Colonic mucosa (tissue), 4 donors: ENCODE measurements at places on chromosomes 11 and 22.

GRCh38 chr11:69922596-69923111, 103.4 kb upstream of the FGF3 start:
- no peak for DNase-seq

DNA sequence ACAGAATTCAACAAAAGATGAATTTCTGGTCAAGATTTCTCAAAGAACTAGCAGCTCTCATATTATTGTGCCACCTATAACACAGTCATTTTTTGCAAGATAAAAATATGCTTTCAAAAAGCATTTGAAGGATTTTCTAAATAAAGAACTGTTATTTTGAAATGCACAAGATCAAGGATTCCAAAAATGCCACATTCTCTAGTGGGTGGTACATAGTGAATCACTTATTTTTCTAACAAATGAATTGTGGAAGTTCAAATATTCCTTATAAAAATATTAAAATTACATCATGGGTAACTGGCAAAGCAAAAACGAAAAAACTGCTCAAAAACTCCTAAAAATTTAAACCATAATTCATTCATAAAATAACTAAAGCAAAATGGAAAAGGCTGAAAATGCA, 2.1 kb downstream of the RNF141 start:
- DNase-seq: no peak

DNA sequence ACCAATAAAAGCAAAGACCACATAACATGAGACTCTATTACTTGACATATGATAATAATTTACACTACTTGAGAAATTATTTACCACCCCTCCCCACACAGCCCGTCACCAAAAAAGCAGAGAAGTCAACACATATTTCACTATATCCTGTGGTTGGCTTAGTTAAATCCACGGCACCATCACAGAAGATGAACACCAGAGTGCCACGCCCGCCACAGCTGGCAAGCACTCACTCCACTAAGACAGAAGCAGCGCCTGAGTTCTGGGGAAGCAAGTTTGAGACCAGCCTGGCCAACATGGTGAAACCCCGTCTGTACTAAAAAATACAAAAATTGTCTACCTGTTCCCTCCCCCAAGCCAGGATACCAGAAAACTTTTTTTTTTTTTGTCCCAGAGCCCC, 53.1 kb downstream of the PACSIN2 start:
- no peak for DNase-seq

GRCh38 chr11:126624506-126624905, 269.0 kb downstream of the ST3GAL4 start:
- DNase-seq: no peak

DNA sequence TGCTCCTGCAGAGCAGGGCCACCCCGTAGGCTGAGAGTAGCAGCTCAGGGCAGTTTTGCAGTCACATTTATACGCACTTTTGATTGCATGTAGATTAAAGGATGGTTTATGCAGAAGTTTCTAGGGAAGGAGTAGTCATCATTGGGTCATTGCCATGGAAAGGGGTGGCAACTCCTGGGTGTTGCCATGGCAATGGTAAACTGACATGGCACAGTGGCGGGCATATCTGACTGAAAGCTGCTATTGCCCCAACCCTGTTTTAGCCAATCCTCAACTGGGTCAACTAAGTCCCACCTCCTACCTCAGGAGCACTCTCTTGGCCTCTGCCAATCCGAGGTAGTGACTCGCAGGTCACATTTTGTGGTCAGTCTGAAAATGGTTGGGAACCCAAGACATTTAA, 2.4 kb upstream of the ARSA start:
- DNase-seq: no peak

GRCh38 chr11:131624531-131624930, 254.1 kb downstream of the NTM start:
- DNase-seq: no peak

GRCh38 chr11:121321614-121322243, 29.2 kb downstream of the SC5D start:
- DNase-seq: peak; percentile 55

- DNase-seq: no peak
Measured at GRCh38 chr11:23723861-23724260, 773.0 kb upstream of the LUZP2 start.

GRCh38 chr11:133996671-133997070, 39.9 kb upstream of the IGSF9B start:
- DNase-seq: no peak

DNA sequence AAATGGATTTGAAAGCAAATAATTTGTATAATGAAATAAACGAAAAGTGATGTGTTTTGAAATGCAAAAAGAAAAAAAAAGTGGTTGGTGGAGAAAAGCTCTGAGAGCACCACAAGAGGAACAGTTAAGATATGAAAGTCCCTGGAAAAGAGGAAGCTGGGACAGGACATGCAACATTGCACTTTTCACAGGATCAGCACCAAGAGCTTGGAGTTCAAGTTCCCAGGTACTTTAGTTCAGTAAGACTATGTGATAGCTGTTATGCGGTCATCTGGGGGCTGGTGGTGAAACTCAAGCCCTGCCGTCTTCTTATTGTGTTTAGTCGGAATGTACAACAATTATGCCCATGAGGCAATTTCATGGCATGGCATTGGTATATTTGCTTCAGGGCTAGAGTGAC, 17.1 kb upstream of the MS4A4A start:
- DNase-seq: no peak

DNA sequence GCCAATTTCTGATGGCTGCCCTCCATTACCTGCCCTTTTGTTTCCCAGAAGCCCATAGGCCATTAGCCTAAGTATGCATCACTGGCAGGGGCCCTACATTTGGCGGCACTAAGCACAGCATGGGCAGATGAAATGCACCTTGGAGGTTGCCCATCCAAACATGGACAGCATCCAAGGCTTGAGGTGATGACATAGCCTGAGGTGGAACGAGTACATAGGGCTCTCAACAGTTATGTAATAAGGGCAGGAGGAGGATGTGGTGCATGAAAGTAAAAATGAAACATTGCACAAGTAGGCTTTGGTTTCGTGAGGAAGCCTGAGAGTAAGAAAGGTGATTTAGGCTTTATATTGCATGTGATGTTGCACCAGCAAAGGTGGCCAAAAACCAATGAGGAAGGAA, 148.1 kb downstream of the FAM76B start:
- no peak for DNase-seq

DNA sequence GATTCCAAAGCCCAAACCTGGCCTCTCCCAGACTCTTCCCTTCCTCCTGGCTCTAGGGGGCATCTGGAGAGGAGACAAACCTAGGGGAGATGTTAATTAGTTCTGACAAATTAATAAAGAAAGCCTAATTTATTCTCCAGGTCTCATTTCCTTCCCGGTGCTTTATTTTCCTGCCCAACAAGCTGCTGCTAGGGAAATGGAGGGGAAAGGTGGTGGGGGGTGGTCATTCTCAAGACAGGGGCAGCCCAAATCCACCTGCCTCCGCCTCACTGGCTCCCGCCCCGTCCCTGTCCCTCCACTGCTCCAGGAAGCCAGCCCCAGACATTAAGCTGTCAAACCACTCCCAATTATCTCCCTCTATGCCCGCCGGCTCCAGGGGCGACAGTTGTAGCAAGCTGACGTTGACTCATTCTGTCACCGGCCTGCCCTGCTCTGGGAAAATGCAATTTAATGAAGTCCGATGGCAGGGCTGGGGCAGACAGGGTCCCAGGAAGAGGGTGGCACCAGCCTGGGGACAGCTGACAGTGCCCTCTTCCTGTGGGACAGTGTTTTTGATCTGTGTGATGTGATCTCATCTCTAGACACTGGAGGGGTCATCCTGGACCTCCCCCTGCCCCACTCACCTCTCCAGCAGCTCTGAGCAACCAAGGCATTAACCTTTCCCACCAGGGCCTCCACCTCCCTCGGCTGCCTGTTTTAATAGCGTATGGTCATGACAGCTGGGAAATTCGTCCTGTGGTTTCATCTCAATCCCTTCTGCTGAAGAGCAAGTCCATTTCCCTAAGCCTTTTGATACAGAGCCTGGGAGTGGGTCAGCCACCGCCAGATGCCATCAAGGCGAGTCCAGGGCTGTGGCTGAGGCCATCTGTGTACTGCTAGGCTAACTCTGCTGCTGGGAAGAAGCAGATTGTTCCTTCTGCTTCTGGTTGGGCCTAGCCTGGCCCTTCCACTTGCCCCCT, 27.1 kb downstream of the NECTIN1 start:
- DNase-seq: no peak

DNA sequence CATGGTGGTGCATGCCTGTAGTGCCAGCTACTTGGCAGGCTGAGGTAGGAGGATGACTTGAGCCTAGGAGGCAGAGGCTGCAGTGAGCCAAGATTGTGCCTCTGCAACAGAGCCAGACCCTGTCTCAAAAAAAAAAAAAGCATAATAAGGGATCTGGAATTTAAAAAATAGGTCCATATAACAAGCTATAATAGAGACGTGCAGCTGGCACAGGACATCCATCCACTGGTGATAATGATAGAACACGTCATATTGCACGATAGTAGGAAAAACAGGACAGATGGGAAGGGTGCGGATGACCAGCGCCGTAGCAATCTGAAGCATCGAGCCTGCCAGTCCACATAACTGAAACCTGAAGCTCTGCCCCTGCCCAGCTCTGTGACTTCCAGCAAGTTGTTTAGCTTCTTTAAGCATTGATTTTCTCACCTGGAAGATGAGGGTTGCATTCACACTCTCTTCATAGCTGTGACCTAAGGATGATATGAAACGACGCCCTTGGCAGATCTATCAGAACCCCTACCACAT, 60.3 kb upstream of the PRODH start:
- no peak for DNase-seq

GRCh38 chr22:45790401-45790800, 118.8 kb downstream of the ATXN10 start:
- DNase-seq: no peak

- peak; percentile 46 for DNase-seq
Measured at GRCh38 chr11:131867457-131868257, 497.2 kb downstream of the NTM start.

DNA sequence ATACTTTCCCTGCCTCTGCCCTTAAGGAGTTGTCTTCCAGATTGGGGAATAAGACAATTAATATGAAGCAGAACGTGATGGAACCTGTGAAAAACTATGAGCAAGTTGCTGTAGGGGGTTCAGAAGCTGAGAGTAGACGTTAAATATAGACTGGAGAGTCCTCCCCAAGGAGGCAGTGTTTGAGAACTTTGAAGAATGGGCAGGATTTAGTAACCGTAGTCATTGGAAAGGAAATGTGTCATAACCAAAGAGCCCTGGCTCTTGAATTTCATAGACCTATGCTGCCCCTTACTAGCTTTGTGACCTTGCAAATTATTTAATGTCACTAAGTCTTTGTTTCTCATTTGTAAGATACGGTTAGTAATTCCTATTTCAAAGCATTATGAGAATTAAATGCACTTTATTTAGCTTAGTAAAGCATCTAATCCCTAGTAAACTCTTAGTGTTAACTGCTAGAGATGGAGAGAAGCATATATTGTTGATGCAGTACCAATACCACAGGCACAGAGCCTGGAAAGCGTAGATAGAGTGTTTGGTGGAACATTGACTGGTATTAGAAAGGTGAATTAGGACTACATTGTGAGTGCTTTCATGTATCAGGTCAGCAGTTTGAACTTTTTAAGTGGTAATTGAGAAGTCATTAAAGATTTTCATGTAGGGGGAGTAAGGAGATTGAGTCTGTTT, 54.1 kb downstream of the MCAM start:
- no peak for DNase-seq

- peak; percentile 80 for DNase-seq
Measured at GRCh38 chr11:64787526-64788320, 9.4 kb upstream of the SF1 start.

DNA sequence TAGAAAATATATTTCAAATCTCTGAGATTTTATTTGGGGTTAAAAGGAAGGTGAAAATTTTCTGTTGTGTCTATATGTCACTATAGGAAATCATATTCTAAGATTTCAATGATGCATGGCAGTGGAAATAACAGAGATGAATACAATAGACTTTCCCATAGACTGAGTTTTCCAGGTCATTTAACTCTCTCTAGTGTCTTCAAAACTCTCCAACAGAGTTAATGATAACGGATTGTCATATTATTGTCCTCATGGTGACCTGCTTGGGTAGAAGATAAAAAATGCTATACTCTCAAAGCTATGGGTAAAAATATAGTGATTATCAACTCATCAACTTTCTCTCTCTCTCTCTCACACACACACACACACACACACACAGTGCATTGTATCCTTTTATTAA, 312.9 kb downstream of the CNTN5 start:
- DNase-seq: no peak

DNA sequence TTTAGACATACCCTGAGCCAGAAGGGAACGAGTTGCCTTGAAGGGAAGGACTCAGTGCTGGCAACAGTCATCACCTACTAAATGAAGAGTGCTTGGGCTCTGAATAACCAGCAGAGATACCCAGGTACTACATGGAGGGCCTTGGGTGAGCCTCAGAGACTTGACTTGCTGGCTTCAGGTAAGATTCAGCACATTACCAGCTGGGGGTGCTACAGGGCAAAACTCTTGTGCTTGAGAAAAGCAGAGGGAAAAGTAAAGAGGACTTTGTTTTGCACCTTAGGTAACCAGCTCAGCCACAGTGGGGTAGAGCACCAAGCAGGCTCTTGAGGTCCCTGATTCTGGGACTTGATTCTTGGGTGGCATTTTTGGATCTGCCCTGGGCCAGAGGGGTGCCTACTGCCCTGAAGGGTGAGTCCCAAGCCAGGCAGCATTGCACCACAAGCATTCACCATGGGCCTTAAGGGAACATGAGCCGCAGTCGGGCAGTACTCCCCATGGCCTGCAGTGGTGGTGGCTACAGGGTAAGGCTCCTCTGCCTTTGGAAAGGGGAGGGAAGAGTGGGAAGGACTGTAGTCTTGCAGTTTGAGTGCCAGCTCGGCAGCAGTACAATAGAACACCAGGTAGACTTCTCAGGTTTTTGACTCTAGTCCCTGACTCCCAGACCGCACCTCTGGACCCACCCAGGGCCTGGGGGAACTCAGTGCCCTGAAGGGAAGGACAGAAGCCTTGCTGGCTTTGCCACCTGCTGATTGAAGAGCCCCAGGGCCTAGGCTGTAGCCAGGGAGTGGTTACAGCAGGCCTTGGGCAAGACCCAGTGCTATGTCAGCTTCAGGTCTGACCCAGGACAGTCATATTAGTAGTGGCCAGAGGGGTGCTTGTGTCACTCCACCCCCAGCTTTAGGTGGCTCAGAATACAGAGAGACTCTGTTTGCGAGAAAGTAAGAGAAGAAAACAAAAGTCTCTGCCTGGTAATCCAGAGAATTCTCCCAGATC, 22.7 kb upstream of the PLEKHA7 start:
- peak; percentile 40 for DNase-seq

DNA sequence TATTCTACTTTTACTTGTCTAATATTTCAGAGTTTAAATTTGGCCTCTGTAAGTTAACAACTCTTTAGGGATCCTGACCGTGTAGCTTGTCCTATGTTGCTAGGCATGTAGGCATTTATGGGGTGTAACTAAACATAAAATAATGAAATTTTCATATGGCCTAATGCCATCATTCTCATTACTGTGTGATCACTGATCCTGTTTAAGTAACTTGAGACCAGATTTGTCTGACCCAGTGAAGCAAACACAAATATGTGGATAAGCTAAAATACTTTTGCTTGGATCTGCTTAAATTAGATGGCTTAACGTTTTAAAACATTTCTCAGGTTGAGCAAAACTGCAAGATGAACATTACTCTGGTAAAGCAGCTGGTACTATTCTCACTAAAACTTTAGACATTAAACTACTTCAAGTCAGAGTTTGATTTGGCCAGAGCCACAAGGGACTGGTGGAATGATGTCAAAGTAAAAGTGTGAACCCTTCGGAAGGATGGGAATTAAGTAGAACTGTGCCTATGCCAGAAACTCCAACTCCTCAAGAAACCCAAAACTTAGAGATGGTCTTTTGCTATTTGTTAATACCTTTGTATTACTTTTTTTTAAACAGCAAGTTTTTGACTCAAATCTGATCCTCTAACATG, 12.5 kb downstream of the QSER1 start:
- DNase-seq: no peak
